ENCODE measurements at places on chromosomes 16 and 17.

DNA sequence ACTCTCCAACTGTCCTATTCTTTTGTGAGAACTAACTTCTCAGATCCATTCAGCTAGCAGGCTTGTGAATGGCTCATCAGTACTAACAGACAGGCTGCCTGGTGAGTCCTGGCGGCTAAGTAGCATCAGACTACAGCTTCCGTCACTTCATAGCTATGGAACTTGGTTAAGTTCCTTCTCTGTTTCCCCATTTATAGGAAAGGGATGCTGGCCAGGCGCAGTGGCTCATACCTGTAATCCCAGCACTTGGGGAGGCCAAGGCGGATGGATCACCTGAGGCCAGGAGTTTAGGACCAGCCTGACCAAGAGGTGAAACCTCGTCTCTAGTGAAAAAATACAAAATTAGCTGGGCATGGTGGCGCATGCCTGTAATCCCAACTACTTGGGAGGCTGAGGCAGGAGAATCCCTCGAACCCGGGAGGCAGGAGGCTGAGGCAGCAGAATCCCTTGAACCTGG is 49.9 kb upstream of the TANGO6 start:
- DNase-seq = no peak

GRCh38 chr16:27235055-27235937 is 32.0 kb downstream of the KDM8 start:
- peak; percentile 79 for DNase-seq

- no peak for DNase-seq
Measured at GRCh38 chr16:85303354-85303883, 191.1 kb upstream of the CIBAR2 start.

- peak; percentile 96 for DNase-seq
Measured at GRCh38 chr16:27109666-27110523, 43.2 kb downstream of the C16orf82 start.

GRCh38 chr16:31429314-31429713 is 1.2 kb upstream of the COX6A2 start:
- no peak for DNase-seq

DNA sequence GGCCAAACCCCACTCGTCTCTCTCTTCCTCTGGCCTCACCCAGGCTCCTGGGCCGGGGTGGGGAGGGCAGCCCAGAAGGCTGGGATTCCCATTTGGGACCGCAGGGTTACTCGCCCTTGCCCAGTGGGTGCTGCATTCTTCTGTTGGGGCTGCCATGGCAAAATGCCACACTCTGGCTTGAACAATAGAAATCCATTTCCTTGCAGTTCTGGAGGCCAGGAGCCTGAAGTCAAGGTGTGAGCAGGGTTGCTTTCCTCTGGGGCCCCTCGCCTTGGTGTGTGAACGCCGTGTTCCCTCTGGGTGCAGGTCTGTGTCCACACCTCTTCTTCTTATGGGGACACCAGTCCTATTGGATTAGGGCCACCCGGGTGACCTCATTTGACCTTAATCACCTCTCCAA is 105.8 kb upstream of the GSE1 start:
- no peak for DNase-seq

DNA sequence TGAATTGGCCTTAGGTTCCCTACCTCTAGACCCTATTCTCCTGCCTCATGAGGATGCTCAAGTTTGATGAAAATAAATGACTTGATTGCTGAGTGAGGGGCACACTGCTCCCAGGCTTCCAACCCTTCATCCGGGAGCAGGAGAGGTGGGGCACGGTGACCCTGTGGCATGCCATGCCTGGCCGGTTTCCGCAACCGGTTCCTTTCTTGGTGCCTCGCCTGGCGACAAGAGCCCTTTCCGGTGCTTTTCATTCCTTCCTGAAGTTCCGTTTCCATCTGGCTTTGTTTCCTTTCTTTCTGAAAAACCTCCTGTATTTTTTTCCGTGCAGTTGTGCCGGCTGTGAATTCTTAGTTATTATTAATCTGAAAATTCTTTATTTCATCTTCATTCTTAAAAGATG is 27.7 kb downstream of the CRAMP1 start:
- DNase-seq = no peak

GRCh38 chr17:3556916-3557767 is 470 bp downstream of the TRPV3 start:
- DNase-seq = no peak

DNA sequence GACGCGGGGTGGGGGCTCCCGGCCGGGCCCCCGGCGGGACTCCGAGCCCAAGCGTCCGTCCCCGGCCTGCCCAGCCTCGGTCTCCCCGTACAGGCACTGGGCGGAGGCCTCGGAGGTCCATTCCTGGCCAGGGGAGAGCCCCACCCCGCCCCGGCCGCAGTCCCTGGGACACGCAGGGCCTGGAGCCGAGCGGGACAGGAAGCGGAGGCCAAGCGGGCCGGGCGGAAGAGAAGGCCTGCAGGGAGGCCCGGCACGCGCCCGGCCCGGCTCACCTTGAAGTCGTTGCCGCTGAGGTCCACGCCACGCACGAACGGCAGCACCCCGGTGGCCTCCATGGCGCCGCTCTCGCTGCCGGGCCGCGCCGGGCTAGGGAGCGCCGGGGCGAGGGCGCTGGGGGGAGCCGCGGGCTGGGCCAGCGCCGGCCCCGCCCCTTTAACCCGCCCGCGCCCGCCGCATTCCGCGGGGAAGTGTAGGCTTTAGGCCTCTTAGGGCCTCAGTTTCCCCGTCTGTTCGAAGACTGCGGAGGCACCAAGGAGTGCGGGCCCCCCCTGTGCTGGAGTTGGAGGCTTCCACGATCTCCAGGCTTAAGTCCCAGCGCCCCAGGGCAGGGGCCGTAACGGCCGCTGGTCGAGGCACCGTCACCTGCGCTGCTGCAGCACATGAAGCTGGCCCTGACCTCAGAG is at the start of gene FLII:
TSS of gene FLII (minus strand) at position 383 of the 683 bp plus-strand sequence. CDS start at position 335, 48 bp downstream.
- peak; percentile 93 for DNase-seq

DNA sequence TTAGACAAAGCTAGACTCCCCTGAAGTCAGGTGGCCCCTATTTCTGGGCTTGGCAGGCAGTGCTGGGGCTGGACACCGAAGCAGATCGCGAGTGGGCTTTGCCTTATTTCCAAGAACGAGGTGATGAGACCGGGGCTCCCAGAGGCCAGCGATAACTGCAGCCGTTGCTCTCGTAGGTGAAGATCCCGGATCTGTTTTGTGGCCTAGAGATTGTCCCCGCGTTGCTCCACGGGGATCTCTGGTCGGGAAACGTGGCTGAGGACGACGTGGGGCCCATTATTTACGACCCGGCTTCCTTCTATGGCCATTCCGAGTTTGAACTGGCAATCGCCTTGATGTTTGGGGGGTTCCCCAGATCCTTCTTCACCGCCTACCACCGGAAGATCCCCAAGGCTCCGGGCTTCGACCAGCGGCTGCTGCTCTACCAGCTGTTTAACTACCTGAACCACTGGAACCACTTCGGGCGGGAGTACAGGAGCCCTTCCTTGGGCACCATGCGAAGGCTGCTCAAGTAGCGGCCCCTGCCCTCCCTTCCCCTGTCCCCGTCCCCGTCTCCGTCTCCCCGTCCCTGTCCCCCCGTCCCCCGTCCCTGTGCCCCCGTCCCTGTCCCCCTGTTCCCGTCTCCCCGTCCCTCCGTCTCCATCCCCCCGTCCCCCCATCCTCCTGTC is 1.5 kb upstream of the TBCD start:
- no peak for DNase-seq

GRCh38 chr16:3021449-3022207 is 1.5 kb downstream of the TNFRSF12A start:
- peak; percentile 91 for DNase-seq

DNA sequence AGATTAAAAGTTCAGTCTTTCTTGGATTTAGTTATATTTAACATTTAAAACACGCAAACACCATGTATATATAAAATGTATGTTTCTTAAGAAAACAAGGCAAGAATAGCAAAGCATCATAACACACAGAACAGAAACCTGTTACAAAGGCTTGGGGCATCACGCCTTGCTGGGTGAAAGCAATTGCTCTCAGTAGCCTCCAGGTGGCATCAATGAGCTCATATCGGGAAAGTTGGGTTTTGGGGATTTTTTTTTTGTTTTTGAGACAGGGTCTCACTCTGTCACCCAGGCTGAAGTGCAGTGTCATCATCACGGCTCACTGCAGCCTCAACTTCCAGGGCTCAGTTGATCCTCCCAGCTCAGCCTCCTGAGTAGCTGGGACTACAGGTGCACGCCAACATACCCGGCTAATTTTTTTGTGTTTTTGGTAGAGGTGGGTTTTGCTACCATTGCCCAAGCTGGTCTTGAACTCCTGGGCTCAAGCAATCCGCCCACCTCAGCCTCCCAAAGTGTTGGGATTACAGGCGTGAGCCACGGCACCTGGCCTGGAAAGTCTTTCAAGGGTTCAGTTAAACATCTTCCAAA is 56.9 kb downstream of the CYB5D2 start:
- peak; percentile 70 for DNase-seq

DNA sequence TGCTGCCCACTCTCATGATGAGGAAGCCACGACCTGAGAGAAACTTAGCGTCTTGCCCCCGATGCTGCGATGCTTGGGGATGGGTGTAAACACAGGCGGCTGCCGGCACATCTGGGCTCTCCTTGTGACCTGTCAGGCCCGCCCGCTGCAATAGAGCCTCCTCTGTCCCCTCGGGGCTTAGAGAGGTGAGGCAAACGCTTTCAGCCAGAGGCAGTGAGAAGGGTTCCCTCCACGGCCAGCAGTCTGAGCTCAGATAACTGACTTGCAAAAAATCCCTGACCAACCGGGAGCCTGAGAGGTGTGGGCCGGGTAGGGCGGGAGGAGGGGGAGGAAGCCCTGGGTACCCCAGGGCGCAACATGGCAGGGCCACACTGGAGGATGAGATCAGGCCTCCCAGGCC is 260.6 kb downstream of the C16orf95 start:
- no peak for DNase-seq

- DNase-seq = no peak
Measured at GRCh38 chr17:40556198-40556661, 9.0 kb downstream of the CCR7 start.

DNA sequence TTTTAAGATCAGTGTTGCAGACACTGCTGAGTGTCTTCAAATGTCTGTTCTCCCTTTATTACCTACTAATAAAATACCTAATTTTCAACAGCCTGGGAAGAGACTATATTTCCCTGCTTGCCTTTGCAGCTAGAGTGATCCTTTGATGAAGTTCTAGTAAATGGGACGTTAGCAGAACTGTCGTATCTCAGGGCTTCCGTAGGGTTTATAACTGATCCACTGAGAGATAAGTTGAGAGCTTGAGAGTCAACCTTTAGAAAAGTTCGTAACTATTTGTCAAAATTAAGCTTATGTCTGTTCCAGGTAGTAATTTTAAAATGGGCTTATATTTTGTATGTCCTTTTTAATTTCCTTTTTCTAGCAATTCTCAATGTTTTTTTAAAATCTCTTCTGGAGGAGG is 527.0 kb downstream of the MAF start:
- DNase-seq = no peak

GRCh38 chr16:56918467-56919012 is 13.4 kb upstream of the HERPUD1 start:
- no peak for DNase-seq

DNA sequence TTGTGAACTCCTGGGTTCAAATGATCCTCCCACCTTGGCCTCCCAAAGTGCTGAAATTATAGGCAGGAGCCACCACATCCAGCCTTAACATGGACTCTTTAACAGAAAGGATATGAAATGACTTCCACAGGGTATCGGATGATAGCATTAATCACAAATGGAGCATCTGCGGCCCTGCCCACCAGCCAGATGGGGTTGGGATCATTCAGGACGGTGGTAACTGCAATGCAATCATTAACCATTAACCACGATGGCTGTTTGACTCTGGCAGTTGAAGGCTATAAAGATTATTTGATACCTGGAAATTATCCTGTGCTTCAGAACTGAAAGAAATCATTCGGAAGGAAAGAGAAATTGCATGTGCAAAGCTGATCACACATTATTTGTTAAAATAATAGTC is 5.3 kb upstream of the CHST5 start:
- DNase-seq = no peak

GRCh38 chr17:42290577-42290976 is 2.3 kb downstream of the STAT5A start:
- no peak for DNase-seq

DNA sequence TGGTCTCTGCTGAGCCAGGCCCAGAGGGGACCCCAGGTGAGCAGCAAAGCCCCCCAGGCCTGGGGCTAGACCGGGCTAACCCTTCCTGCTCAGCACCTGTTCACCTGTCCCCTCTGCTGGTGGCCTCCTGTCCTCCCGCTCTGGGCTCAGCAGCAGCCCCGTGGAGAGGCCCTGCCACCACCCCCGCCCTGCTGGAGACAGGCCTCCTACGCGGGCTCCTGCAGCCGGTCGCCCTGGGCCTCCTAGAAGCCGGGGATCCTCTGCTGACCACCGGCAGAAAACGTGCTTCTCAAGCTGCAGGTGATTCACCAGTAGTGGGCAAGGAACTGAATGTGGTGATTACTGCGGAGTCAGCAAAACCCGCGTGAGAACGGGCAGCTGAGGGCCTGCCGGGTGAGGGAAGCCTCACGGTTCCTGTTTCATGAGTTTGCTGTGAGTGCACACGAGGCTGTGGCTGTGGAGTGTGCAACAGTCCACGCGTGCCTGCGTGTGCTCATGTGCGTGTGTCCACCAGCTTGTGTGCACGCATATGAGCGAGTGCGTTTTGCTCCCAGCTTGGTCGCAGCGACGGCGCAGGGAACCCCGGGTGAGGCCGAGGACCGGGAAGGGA is 792 bp downstream of the SECTM1 start:
- DNase-seq = peak; percentile 57

GRCh38 chr17:19977293-19978208 is at the start of gene AKAP10:
TSS of gene AKAP10 (minus strand) at chr17:19977828. CDS start at chr17:19977679, 149 bp downstream.
- DNase-seq = peak; percentile 97

- DNase-seq = no peak
Measured at GRCh38 chr17:17082878-17083277, 40.6 kb downstream of the MPRIP start.

DNA sequence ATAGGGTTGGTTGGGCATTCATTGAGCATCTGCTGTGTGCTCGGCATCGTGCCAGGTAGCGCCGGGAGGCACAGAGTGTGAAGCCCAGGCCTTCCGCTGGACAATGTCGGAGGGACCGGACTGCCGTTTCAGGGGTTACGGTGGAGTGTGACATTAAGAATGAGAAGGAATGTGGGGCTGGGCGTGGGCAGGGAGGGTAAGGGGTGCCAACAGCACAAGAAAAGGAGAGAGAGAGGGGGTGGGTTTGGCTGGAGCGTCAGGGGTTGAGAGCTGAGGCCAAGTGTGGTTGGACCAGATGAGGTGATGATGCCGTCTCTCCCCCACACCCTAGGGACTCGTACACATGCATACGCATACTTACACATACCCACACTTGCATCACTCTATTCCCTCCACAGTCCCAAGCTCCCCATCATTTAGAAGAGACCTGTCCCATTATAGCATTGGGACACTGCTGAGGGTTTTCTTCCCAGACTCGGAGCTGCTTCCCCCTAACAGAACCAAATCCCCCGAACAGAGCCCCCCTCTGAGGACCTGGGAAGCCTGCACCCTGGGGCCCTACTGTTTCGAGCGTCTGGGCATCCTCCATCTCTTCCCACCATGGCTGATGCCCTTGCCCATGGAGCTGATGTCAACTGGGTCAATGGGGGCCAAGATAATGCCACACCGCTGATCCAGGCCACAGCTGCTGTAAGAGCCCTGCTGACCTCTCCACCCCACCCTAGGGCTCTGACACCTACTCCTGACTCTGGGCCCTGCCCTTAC is 3.3 kb upstream of the KCTD11 start:
- peak; percentile 57 for DNase-seq

Measured in GM03348 (cell line).